ENCODE measurements at places on chromosomes 4 and X.

GRCh38 chrX:79630033-79631009, 263.2 kb upstream of the ITM2A start:
- DNase-seq, result no peak
- H3K36me3 ChIP-seq, result no peaks in the 10 kb centered on the region
- H3K4me3 ChIP-seq, result no peak overlapping the region
- no peaks in the 10 kb centered on the region for H3K27me3 ChIP-seq

- no peaks in the 10 kb centered on the region for H3K4me1 ChIP-seq
- no peaks in the 10 kb centered on the region for H3K36me3 ChIP-seq
- no peak overlapping the region for H3K27ac ChIP-seq
Observed at GRCh38 chr4:83922402-83922801, 386.5 kb downstream of the GPAT3 start.

GRCh38 chrX:105744291-105744690, 78.0 kb upstream of the NRK start:
- H3K27ac ChIP-seq, result no peak overlapping the region
- no peak for DNase-seq
- no peak overlapping the region for H3K4me3 ChIP-seq
- no peaks in the 10 kb centered on the region for H3K36me3 ChIP-seq

DNA sequence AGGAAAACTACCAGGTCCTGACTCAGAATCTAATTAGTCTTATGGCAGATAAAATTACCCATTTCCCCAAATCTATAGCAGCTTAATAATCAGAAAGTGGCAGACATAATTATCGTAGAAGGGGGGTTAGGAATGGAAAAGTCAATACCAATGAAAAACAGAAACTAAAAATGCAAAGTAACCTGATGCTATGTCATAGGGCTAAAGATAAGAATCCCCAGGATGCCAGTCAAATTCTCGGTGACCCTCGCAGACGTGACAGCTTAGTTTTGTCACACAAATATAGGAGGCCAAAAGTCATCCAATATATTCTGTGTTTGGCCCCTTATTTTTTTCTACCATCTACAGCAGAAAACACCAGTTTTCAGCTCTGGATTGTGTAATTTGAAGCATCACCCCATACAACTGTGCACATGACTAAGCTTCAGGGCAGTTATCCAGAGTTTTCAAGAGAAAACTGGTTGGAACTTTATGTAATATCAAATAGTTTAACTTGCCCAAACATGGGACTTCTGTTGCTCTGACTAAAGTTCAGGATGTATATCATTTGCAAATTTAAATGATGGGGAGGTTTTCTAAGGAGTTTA, 30.9 kb downstream of the RASSF6 start:
- no peaks in the 10 kb centered on the region for H3K36me3 ChIP-seq
- no peak overlapping the region for H3K27ac ChIP-seq
- DNase-seq, result no peak
- no peaks in the 10 kb centered on the region for H3K27me3 ChIP-seq
- no peaks in the 10 kb centered on the region for H3K4me1 ChIP-seq

- no peaks in the 10 kb centered on the region for H3K27me3 ChIP-seq
- H3K4me3 ChIP-seq, result no peak overlapping the region
- H3K4me1 ChIP-seq, result no peaks in the 10 kb centered on the region
- H3K36me3 ChIP-seq, result no peaks in the 10 kb centered on the region
- no peak for DNase-seq
Observed at GRCh38 chr4:37760840-37761239, 65.6 kb upstream of the PGM2 start.

- no peaks in the 10 kb centered on the region for H3K36me3 ChIP-seq
- H3K4me1 ChIP-seq, result no peaks in the 10 kb centered on the region
- no peak for DNase-seq
- peak overlapping the region; percentile 40 for H3K4me3 ChIP-seq
- no peak overlapping the region for H3K27ac ChIP-seq
- H3K27me3 ChIP-seq, result no peaks in the 10 kb centered on the region
Observed at GRCh38 chr4:337932-338758, 531 bp downstream of the ZNF141 start.

DNA sequence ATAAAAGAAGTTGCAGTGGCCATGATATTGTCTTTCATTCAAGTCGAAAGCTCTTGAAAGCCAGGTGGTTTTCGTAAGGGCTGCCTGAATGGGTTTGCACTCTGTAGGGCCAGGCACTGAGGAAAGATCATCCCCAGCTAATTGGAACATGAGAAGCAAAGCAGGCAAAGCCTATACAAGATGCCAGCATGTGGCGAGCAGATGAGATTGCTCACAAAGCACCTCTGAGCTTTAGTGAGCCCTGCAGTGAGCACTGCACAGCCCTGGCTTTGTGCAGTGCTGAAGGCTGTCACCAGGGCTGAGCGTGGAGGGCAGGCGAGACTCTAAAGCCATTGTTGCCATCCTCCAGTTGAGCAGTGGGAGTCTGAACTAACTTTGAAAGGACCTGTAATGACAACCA, 53.8 kb downstream of the HADH start:
- no peaks in the 10 kb centered on the region for H3K27me3 ChIP-seq
- no peak for DNase-seq
- no peaks in the 10 kb centered on the region for H3K4me1 ChIP-seq
- no peak overlapping the region for H3K27ac ChIP-seq

All from SJSA1 (cell line).